GM10248 (cell line): ENCODE measurements at places on chromosomes 3 and 15.

DNA sequence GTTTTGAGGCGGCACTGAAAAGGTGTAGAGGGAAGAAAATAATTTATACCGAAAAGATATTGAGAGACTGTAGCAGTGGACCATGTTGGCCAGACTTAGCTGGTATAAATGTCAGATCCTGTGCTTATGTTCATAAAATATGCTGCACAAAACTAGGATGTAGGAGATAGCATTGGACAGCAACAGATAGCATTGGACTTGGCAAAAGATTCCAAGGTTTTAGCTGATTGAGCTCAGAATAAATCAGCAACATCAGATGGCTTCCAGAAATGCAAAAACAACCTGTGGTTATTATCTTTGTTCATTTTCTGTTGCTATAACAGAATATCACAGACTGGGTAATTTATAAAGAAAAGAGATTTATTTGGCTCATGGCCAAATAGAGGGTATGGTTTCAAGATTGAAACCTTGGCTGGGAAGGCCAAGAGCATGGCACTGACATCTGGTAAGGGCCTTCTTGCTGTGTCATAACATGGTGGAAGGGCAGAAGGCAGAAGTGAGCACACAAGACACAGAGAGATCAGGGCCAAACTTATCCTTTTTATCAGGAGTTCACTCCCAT is 34.7 kb downstream of the SLC28A1 start:
- DNase-seq: no peak

- DNase-seq: no peak
These were observed 277.1 kb downstream of the LPP start for GRCh38 chr3:188431040-188431439.

- DNase-seq: no peak
These were observed 177.9 kb downstream of the EPHB1 start for GRCh38 chr3:134972836-134973455.

DNA sequence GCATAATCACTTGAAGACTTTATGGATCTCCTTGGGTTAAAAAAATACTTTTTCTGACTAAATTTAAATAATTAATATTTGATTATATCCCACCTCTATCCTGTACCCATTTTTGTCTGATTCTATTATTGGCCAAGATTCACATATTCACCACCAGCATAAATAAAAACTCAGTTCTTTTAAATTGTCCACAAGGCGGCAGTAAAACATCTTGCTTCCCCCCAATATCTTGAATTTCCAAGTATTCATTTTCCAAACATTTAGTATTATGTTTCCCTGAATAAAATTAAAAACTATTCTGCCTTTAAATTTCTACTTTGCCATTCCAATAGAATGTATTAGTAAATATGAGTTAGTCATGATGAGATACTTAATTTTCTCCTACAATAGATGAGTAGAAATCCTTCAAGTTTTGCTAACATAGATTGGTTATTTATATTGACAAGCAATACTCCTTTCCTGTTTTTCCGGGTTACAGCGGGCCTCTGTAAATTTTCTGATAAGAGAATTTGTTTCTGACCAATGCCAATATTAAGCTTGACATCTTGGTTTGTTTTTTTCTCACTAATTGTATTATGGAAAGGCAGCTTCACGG is 218.7 kb upstream of the MDFIC2 start:
- peak; percentile 7 for DNase-seq

GRCh38 chr3:76735152-76735551 is 304.7 kb upstream of the ROBO2 start:
- DNase-seq: no peak

DNA sequence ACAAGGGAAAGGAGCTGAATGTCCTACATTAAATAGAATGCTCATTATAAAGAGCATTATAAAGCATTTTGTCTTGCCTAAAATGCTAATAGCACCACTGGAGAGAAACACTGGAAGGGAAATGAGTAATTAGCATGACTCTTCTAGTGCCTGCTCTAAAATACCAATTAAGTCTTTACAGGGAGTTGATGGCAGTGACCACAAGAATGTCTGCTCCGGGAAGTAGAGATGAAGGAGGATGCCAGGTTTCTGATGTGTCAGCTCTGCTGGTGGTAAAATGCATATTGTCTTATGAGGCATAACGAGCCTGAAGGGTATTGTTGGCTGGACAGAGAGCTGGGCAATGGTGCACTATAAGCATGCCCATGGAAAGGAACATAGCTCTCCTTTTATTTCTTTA is 49.5 kb downstream of the MYLK start:
- no peak for DNase-seq

DNA sequence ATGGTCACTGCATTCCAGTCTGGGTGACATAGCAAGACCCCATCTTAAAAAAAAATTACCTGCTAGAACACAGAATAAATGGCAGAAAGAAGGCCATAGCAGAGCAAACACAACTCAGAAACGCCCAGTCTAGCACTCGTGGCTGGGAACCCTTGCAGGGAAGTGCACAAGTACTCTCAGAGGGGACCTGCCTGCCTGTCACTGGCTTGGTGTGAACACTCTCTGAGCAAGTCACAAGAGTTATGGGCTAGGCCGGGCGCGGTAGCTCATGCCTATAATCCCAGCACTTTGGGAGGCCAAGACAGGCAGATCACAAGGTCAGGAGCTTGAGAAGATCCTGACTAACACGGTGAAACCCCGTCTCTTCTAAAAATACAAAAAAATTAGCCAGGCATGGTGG is 17.2 kb downstream of the SFMBT1 start:
- DNase-seq: no peak

DNA sequence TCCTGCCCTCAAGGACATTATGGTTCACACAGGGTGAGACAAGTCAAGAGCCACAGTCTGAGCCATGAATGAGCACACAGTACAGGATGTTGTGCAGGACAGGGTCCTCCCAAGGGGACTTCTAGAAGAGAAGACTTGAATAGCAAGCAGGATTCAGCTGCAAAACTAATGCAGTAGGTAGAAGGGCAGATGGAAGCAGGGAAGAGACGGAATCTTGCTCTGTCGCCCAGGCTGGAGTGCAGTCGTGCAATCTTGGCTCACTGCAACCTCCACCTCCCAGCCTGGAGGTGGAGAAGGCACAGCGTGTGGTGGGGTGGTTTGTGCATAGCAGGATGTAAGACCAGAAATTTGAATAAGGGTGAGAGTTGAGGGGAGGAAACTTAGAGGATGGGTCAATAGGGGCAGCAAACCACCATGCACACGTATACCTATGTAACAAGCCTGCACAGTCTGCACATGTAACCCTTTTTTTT is 8.0 kb downstream of the BCL2L10 start:
- DNase-seq: no peak

DNA sequence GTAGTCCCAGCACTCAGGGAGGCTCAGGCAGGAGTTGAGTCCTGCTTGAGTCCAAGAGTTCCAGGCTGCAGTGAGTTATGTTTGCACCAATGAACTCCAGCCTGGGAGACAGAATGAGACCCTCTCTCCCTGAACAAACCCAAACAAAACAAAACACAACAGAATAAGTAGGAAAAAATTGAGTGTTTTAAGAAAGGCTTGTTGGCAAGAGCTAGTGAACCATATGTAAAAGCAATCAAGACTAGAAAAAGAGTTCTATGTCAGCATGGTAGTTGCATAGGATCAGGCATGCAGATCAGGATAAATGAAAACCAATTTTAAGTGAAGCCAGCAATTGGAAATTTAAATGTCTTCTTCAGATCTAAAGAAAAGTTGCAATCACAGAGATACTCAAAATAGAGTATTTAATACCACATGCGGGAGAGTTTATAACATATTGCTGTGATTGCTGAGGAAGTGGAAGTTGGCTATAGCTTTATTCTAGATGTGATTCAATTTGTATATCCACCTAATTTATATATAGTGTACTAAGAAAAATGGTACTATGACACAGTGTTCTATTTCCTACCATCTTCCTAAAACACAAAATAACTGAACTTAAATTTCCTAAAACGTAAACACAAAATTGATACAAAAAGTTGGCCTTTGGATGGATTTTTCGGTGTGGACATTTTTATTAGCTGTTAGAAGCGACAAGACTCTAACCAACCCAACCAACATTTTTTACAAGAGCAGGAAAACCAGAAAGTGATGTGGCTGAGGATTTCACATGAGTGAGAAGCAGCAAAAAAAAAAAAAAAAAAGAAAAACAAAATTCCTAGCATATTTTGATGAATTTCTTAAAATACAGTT is 101.9 kb upstream of the ROBO1 start:
- no peak for DNase-seq

DNA sequence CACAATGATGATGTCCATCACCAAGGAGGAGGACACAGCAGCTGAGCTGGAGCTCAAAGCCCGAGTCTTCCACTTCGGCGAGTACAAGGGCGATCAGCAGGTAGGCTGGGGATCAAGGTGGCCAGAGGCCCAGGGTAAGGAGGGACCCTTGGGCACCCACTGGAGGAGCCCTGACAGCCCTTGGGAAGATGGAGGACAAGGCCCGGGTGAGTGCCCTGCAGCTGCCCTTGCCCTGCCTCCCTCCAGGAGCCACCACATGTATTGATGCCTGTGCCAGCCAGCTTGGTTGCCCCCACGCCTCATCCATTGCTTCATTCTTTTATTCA is 38.4 kb downstream of the CFAP100 start:
- no peak for DNase-seq

DNA sequence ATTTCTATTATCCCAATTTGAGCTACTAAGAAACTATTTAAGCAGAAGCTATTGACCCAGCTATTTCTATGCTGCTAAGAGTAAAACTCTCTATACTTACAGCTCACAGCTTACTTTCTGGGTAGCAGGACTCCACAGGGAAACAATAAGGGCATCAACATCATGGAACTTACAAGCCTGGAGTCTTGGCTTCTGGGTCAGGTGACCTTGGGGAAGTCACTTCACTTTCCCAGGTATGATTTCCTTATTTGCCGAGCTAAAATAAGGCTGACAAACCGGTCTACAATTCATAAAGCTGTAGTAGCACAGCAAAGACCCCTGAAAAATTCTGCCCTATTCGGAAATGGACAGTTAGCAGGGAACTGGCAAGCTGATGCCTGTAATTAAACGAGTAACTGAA is 278.3 kb upstream of the NR2F2 start:
- DNase-seq: no peak

DNA sequence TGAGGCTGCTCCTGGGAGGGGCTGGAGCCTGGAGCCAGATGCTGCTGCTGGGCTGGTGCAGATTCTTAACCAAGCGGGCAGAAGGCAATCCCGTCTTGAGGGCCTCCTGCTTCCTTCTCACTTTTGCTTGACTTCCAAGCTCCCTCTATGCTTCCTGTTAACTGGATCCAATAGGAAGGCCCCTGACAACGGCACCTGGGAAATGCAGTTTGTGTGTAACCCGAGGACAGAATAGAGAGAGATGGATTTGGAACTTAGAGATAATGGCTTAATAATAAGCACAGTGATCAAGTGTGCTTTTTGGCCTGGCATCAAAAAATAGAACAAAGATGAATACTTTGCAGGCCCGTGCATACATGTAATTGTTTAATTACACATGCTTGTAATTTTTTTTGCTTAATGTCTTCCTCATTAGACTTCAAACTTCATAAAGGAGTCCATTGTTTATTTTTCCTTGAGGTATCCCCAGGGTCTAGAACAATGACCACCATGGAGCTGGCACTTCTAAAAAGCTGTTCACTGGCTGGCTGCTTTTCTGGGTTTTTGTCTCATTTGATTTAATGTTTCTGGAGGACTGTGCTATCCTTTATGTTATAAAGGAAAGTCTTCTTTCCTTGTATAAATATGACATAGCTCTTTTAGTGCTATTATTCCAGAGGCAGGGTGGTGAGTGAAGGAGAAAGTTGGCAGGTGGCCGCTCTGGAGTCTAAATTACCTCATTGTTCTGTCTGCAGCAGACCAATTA is 63.3 kb upstream of the MITF start:
- no peak for DNase-seq

- DNase-seq: no peak
These were observed 83.8 kb downstream of the APBA2 start for GRCh38 chr15:28969511-28970085.

DNA sequence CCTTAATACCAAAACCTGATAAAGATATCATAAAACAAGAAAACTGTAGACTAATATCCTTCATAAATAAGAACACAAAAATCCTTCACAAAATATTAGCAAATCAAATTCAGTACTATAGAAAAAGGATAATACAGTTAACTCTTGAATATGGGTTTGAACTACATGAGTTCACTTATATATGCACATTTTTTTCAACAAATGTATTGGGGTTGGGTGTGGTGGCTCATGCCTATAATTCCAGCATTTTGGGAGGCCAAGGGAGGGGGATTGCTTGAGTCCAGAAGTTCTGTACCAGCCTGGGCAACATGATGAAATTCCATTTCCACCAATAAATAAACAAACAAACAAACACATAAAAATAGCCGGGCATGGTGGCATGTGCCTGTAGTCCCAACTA is 39.2 kb downstream of the GOLGB1 start:
- no peak for DNase-seq

GRCh38 chr15:58503139-58504027 is 71.6 kb downstream of the LIPC start:
- DNase-seq: no peak
